ENCODE measurements at places on chromosomes 2 and 18.

- DNase-seq = no peak
Measured at GRCh38 chr18:79944126-79944731, 7.2 kb downstream of the SLC66A2 start.

- DNase-seq = no peak
Measured at GRCh38 chr2:192159736-192160135, 35.0 kb downstream of the TMEFF2 start.

DNA sequence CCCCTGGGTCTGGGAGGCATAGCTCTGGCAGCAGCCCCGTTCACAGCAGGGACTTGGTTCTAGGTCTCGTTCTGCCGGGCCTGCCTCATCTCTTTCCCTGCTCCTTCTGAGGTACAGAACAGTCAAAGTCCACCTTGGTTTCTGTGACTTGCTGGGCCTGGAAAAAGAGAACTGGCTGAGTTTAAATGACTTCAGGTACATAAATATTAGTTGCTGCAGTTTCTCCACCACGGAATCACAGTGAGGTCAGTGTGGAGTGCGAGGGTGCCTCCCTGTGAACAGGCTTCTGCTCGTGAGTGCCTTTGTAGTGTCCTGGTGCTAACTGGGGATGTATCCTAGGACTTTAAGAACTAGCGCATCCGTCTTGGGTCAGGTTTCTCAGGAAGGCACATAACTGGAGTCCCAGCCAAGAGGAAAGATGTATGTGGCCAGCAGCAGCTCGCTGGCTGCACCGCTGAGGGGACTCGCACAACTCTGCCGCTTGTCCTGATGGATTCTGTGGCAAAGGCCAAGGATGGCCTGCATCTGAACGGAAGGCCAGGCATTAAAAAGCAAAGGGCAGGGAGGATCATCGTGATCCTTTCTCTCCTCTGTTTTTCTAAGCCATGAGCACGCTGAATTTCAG, 188.6 kb downstream of the SH3RF3 start:
- no peak for DNase-seq

DNA sequence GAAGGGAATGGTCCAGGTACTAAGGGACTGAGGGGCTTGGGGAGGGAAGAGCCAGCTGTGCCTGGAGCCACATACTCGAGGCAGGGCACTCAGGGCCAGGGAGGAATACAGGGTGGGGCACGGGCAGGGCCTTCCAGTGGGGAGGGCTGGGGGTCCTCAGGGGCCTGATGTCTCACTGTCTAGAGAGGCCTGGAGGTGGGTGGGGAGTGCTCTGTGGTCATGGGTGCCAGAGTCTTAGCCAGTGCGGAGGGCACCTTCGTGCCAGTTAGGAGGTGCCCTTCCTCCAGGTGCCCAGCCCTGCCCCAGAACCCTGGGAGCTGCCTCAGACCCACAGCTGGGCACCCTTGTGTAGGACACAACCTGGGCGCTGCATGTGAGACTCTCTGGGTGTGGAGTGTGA, 81.2 kb downstream of the SMAD7 start:
- no peak for DNase-seq

GRCh38 chr2:236089271-236090026, 78.7 kb downstream of the GBX2 start:
- DNase-seq = no peak

GRCh38 chr2:114550364-114550763, 107.9 kb downstream of the DPP10 start:
- DNase-seq = no peak

DNA sequence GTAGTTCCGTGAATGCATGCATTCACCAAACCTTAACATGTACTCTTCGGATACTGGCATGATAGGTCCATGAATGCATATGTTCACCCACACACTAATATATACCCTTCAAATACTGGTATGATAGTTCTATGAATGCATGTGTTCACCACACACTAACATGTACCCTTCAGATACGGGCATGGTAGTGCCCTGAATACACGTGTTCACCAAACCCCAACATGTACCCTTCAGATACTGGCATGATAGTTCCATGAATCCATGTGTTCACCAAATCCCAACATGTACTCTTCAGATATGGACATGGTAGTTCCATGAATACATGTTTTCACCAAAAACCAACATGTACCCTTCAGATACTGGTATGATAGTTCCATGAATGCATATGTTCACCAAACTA, 48.5 kb upstream of the ALKAL2 start:
- no peak for DNase-seq

GRCh38 chr2:64853306-64853705, 135.9 kb upstream of the SLC1A4 start:
- DNase-seq = no peak

GRCh38 chr2:170139276-170139967, 38.5 kb upstream of the MYO3B start:
- no peak for DNase-seq

- no peak for DNase-seq
Measured at GRCh38 chr2:118046634-118047210, 32.9 kb upstream of the CCDC93 start.

DNA sequence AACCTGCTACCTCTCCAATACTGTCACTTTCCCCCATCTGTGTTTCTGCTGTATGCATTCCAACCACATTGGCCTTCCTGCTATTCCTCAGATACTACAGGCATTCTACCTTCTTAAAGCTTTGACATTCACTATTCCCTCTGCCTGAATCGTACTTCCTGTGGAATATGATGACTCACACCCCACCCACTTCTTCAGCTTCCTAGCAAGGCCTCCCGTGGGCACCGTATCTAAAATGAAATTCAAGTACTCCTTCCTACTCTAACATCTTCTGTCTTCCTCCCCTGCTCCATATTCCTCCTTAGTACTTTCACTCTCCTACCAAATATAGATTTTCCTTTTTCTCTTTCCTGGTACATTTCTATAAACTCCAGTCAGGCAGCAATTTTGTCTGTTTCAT, 710.4 kb downstream of the RNF144A start:
- DNase-seq = no peak

Data from neural crest cell (in vitro differentiated cells).